ENCODE measurements at places on chromosomes 4 and X.

DNA sequence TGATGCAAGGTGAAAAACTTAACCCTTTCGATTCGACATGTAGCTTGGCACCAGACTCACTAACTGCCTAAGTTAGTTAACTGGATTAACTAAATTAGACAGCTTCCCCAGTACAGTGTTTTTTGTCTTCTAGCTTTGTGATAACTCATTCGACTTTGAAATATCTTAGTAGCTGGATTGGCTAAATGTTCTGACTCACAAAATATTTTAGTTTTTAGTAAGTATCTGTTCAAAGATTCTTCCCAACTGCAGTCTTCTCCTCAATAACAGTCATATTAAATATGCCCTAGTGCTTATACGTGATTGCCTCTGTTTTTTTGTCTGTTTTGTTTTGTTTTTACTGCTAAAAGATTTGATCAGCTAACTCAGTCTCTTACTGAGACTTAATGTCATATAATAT is 102.9 kb downstream of the KCNIP4 start:
- no peak for DNase-seq

DNA sequence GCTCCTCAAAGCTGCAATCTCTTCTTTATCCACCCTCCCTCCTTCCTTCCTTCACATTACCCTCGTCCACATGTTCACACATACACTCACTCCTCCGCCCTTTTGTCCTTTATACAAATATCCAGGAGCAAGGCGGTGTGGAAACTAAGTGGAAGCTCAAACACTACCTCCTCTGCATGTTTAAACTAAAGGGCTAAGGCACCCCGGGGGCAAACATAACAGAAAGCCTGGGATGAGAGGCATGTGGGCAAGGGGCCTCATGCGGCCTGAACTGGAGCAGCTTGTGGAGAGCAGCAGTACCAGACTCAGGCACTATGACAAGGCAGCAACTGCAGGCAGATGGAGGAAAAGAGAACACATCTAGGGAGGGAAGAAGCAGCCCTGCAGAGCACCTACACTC is 9.5 kb downstream of the MAB21L2 start:
- DNase-seq: no peak

DNA sequence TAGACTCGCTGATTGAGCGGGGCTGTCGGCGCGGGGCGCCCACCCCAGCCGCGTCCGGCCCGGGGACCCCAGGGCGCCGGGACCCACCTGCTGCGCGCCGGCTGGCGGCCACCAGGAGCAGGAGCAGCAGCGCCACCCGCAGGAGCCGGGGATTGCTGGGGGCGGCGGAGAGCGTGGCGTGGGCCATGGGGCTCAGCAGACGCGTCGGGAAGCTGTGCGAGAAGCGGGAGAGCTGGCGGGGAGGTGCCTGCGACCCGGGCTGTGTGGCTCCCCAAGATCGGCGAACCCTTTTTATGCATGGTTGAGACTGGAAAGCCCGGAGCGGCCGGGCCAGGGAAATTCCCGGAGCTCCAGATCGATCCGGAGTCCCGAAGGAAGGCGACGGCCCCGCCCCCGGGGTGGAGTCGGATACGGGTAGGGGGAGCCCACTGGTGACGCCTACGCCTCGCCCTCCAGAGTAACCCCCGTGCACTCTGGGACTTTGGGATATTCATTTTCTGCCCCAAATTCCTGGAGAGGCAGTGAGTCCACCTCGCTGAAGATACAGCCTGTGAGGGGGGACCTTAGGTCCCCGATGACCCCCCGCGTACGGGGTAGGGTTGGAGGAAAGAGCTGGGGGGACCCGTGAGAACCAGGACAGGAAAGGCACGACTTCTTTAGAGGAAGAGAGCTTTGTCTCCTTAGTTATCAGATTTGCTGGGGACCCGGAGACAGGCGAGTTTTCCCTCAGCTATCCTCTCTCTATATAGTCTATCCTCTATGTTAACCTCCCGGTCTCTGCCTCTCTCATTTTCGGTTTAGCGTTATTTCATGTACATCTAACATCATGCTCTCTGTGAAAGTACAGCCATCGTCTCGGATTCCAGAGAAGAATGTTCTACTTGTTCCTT is at the start of gene CXCL3:
Gene CXCL3, minus strand, starts transcription at position 265 of the 890 bp plus-strand sequence. Its CDS starts 78 bp downstream, at position 187.
- DNase-seq: peak; percentile 29

DNA sequence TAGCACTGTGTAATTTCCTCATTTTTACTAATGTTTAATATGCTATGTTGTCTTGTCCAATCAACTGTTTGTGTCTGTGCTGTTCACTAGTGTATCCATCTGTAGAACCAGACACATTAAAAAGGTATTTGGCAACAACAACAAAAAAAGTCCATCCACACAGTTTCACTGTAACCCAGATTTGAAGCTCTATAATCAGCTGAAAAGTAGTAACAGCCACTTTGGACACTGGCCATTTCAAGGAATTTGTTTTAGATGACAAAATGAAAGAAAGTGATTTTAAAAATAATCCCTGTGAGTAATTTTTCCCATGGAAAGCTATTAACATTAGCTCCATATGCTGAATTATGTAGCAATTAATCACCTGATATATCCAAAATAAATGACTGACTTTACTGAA is 2.2 kb upstream of the FBXL5 start:
- no peak for DNase-seq

DNA sequence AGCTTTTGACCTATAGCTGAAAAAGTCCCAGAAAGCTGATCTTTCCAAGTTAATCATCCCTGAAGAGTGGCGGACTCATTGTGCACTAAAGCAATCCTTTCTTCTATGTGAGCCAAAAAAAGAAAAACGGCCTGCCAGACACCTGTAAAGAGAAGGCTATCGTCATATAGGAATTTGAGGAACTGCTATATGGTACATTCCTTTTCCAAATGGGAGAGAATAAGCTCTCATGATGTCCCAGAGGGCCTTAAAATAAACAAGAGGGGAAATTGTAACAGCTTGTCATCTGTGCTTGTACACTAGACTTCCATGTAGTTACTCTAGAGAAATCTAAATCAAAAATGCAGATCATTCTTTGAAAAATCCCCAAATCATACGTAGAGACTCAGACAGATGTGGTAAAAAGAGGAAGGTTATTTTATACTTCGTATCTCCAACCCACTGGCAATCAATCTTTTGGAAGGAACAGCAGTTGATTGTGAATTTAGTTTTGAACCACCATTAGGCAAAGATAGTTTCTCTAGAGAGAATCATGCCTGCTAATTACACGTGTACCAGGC is 26.1 kb downstream of the GPR174 start:
- DNase-seq: no peak

- no peak for DNase-seq
Observed at GRCh38 chr4:169253904-169254303, 16.9 kb downstream of the SH3RF1 start.

DNA sequence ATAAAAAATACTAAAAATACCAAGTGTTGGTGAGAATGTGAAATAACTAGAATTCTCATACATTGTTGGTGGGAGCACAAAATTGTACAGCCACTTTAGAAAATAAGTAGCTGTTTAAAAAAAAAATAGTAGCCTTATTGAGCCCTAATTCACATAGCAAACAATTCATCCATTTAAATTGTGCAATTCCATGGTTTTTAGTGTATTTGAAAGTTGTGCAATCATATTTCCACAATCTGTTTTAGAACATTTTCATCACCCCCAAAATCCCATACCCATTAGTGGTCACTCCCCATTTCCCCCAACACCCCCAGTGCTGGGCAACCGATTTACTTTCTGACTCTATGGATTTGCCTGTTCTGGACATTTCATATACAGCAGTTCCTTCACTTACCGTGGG is 37.1 kb downstream of the STX18 start:
- DNase-seq: no peak

DNA sequence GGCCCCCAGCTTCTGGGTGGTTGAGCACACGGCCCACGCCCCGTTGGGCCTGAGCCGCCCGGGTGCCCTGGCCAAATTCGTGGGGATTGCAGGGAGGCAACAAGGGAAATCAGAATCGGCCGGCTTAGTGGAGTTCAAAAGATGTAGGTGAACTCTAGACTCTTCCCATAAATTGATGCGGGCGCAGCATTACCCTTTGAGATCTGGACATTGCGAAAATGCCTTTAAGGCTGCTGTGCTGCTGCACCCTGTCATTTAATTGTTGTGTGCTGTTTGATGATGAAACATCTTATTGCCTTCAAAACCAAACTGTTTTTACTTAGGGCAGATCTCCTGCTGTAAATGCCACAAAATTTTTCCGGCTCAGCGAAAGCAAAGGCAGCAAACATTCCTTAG is 409 bp upstream of the MPP1 start:
- no peak for DNase-seq

DNA sequence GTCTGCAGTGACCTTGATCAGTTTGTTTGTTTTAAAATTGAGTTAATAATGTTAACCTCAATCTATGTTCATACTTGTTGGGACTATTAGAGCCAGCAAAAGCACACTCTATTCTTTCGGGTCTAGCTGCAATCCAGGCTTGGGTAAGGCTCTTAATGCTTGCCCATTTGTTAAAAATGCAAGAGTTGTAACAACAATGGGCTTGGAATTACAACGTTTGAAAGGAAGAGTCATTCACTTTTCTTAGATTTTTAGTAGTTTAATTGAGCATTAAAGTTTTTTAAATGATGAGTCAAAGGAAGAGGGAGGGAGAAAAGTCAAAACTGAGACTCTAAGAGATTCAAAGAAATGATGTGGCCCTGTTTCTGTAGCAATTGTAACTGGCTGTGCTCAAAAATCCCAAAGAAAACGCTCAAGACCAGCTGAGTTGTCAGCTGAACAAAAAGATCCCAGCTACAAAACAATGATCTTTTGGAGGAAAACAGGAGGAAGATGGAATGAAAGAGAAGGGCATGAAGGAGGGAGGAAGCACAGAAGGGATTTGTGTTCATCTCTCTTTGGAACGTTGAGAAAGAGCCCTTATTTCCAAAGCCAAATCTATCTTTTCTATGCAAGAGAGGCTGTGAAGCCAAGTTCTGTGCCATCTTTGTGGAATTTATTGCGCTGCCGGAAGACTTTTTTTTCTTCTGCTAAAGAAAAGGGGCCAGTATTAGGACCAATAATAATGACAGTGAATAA is 5.5 kb downstream of the SCD5 start:
- no peak for DNase-seq

GRCh38 chr4:42398171-42398870 is 1.0 kb downstream of the SHISA3 start:
- DNase-seq: no peak

- no peak for DNase-seq
Observed at GRCh38 chr4:8568068-8568668, 12.0 kb upstream of the GPR78 start.

DNA sequence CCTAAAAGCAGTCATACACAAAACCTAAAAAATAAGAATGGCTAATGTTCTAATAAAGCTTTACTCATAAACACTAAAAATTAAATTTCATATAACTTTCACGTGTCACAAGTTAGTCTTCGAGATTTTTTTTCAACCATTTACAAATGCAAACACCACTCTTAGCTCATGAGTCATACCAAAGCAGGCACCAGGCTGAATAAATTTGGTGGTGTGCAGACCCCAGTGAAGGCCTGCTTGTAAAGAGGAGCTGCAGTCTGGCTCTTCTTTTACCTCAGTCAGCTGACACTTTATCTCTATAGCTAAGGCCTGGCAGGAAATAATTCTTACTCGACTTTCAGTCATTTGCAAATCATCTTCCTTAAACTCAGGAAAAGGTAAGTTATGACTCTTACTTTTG is 37.4 kb downstream of the CLOCK start:
- DNase-seq: no peak

GRCh38 chr4:8906991-8907595 is 35.5 kb upstream of the HMX1 start:
- DNase-seq: no peak

DNA sequence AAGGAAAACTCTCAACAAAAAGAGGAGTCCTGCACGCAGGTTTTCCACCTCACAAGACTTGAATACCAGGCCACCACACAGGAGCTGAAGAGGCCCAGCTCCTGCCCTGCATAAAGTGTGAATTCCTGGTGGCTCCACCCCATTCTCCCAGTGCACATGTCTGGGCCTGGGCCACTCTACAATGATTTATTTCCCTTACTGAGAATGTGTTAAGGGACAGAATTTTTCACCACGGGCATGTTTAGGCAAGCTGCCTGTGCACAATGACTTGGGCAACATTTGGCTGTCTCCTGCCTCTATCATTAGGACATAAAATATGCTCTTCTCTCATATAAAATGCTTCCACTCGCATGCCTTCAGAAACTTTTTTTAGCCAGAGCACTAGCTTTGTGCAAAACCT is 197.1 kb downstream of the SLC7A11 start:
- DNase-seq: no peak

DNA sequence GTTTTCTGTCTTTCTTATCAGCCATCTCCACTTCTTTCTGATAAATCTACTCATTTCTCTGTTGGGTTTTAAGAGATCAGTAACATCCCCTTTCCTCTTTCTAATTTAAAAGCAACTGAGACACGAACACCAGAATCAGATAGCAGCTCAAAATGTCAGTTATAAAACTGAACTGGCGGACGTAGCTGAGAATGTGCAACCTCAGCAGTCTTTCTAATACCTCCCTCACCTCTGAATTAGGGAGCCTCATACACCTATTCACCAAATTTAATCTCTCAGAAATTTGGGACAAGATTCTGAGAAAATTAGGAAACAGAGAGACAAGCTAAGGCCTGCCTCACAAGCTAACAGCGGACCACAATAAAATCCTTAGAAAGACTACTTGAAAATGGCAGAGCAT is 52.0 kb upstream of the ACSL4 start:
- no peak for DNase-seq

- no peak for DNase-seq
Observed at GRCh38 chrX:84611843-84612636, 109.8 kb upstream of the HDX start.

GRCh38 chrX:9728261-9728660 is 37.4 kb downstream of the GPR143 start:
- no peak for DNase-seq

DNA sequence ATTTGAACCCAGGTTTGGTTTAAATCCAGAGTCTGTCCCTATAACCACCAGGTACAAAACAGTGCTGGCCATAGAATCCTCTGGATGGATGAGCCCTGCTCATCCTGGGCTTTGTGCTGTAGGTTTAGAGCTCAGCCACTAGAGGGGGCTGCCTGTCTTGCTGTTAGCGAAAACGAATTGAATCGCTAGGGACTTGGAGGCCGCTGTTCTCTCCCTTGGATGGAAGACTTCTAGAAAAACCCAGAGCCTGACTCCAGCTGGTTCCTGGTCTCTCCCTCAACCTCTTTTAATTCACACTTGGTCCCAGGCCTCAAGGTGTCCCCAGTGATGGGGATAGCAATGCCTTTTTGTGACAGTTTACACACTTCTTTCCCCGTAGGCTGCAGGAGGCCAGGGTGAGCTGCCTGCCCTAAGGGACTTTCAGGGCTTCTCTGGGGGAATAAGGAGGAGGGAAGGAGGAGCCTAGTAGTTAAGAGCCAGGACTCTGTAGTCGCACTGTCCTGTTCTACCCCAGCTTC is 8.7 kb downstream of the RIPPLY1 start:
- peak; percentile 60 for DNase-seq

GRCh38 chr4:11430536-11430935 is 1.8 kb upstream of the HS3ST1 start:
- no peak for DNase-seq

- no peak for DNase-seq
Observed at GRCh38 chrX:153573984-153574383, 25.0 kb downstream of the CCNQ start.

DNA sequence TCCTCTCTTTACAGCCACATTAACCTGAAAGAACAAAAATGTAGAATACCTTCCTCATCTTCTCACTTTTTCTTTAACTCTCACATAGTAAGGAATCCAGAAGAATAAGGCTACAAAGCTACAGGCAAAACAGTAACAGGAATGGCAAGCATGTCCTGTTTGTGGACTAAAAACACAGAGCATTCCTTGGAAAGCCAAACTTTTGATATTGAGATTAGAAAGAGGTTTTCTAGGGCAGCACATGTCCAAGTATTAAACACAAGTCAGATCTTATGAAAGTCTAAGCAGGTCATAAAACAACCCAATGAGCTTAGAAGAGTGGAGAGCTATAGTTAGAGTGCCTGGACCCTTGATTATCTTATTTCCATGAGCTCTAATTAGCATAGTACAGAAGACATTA is 58.2 kb upstream of the FAM9C start:
- DNase-seq: no peak
